ENCODE measurements at places on chromosomes 13 and 19.

GRCh38 chr13:75825594-75825993 is 189.5 kb downstream of the LMO7 start:
- no peak for DNase-seq

DNA sequence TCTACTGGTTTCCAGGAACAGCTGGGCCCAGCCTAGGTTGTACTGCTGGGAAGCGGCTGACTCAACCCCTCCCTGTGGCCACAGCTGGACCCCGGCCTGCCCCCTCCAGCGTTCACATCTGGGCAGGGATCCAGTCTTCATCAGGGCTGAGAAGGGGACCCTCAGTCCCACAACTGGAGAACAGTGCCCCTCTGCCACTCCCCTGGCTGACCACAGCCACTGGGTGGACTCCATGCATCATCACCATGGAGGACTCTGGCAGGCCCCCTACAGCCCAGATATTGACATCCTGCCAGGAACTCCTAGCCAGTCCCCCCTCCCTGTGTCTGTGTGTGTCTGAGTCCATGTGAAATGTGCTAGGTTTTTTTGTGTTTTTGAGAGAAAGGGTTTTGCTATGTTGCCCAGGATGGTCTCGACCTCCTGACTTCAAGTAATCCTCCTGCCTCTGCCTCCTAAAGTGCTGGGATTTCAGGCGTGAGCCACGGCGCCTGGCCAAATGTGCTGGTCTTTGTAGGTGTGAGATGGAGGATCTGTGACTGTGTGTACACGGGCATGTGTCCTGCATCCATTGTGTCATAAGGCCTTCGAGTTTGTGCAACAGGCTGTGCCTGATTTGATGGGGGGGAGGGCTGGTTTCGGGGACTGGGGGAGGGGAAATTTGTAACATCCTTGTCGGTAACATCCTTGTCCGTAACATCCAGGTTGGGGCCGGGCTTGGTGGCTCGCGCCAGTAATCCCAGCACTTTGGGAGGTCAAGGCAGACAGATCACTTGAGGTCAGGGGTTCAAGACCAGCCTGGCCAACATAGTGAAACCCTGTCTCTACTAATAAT is 4.0 kb upstream of the HOOK2 start:
- peak; percentile 30 for DNase-seq

GRCh38 chr13:88086577-88086976 is 415.4 kb downstream of the SLITRK5 start:
- no peak for DNase-seq

DNA sequence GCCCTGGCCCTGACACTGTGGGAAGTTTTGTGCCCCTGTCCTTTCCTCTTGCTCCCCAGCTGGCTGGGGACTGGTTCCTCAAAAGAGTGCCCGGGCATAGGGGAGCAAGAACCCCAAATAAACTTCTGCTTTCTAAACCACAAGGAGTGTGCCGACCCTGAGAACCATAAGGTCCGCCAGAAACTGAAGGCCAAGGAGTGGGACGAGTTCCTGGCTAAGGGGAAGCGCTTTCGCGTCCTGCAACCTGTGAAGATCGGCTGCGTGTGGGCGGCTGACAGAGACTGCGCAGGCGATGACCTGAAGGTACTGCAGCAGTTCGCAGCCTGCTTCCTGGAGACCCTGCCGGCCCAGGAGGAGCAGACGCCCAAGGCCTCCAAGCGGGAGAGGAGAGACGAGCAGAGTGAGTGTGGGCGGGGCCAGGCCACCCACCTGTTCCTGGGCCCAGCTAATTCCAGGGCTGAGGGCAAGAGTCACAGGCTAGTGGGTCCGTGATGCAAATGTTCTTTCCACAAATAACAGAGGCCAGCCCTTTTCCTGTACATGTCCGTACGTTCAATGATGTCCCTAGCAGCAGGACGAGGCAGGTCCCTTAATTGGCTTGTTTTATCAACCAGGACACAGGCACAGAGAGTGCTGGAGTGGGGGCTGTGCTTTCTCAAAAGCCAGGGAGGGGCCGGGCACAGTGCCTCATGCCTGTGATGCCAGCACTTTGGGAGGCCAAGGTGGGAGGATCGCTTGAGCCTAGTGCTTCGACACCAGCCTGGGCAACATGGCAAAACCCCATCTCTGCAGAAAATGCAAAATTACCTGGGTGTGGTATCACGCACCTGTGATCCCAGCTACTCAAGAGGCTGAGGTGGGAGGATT is 25.6 kb downstream of the UBXN6 start:
- no peak for DNase-seq

- DNase-seq, result no peak
These were observed 56.6 kb upstream of the GPC6 start for GRCh38 chr13:93169980-93170379.

DNA sequence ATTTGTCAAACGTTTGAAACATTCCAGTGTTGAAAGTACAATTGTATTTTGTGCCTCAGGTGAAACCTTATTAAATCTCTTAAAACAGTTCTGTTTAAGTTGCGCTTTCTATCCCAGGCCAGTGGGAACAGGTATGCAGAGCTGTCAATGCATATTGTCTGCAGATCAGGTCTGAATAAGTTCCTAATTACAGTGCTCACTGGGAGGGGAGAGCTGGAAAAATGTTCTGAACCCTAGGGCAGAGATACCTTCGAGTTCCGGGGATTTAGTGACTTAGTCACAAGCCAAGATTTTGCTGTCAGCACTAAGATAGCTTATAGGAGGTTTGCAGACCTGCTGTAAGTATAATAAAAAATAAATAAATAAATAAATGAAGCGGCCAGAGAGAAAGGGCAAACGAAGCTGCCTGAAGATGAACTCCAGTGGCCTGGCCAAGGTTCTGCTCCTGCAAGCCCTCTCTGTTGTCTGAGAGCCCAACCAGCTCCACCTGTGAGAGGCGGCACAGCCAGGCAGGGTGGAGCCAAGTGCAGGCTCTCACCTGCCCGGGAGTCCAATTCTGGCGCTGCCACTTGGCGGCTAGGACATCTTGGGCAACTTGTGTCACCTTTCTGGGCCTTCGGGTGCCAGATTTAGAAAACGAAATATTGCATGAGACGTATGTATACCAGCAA is 97.9 kb upstream of the SLC7A1 start:
- peak; percentile 9 for DNase-seq

GRCh38 chr19:8915997-8916396 is 83.8 kb downstream of the MBD3L1 start:
- no peak for DNase-seq

- DNase-seq, result no peak
These were observed 28.2 kb upstream of the PSG7 start for GRCh38 chr19:42965176-42965575.

DNA sequence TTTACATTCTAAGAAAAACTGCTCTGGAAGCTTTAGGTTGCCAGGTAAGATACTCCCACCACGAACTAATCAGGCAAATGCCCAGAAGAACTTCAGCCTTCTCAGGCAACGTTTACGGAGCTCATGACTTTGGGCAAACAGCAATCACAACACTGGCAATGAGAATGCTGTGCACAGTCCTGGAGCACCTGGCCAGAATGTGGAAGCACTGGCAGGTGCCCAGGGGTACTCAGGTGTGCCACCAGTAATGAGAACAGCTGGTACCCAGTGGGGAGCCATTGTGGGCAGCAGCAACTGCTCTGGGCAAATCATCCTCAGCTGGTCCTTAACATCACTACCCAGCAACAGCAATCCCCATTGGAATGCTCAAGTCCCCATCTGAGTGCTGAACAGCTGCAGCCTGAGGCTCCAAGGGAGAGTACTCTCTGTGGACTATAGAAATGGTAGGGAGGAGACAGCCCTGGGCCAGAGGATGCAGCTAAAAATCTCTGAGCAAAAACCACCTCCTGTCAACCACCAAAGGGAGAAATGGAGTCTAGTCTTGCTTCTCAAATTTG is 210.0 kb downstream of the FOXO1 start:
- DNase-seq, result no peak

- no peak for DNase-seq
These were observed 2.1 kb downstream of the CILP2 start for GRCh38 chr19:19540064-19540714.

DNA sequence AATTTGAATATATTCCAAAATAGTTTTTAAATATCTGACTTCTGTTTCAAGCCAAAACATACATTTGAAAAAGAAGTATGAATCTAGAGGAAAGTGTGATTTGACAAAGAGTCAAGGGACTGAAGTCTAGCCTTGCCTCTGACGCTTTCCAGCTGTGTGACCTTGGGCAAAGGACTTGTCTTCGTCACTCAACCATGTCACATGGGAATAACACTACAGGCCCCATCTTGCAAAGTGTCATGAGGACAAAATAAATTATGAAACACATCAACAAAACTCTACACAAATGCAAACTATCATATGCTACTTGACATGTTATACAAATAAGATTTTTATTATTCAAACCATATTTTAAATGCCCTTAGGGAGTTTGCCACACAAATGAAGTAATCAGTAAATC is 73.0 kb downstream of the CYSLTR2 start:
- DNase-seq, result no peak

- no peak for DNase-seq
These were observed 53.9 kb downstream of the RXFP2 start for GRCh38 chr13:31793246-31793645.

GRCh38 chr19:47190167-47190727 is 40.8 kb downstream of the BBC3 start:
- DNase-seq, result peak; percentile 34

DNA sequence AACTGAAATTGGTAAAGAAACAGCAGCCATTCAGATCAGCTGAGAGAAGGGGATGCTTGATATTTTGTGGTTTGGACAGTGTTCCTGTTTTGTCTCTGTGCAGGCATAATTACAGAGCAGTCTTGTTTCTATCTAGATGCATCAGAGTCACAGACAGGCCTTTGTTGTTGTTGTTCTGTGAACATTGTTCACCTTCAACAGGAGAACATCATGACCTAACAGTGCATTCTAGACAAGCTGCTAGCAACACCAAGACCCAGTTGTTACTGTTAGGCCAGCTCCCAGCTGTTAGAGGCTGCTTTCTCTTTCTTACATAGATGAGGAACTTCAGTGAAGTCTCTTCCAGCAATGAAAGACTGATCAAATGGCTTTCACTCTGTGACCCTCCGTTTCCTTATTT is 8.5 kb upstream of the LSR start:
- no peak for DNase-seq

- DNase-seq, result no peak
These were observed 380.0 kb upstream of the SGCG start for GRCh38 chr13:22800526-22801401.

All from T47D (cell line).